ENCODE measurements at places on chromosomes 7 and 10.

DNA sequence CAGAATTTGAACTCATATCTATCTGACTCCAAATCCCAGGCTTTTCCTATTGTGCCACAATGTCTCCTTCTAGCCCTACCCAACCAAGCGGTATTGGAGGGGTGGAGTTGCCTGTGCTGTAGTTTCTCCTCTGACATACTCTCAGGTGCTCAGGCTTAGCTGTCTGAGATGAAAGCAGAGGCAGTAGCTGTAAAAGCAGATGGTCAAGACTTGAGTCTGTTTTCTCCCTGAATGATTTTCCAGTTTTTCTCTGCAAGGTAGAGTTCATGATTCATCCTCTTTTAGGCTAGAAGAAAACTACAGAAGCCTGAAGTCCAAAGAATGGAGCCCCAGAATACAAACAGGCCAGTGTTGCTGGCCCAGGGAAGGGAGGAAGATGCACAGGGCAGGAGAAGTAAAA lies 130.0 kb downstream of the PDE1C start:
- no peak for DNase-seq

GRCh38 chr7:157797361-157797760 lies 460.6 kb downstream of the DNAJB6 start:
- no peak for DNase-seq

GRCh38 chr7:18352339-18353255 lies 143.0 kb upstream of the HDAC9 start:
- no peak for DNase-seq

- no peak for DNase-seq
These were observed 232.2 kb downstream of the TMEM178B start for GRCh38 chr7:141306081-141306480.

GRCh38 chr10:52437205-52437646 lies 123.1 kb downstream of the DKK1 start:
- no peak for DNase-seq

DNA sequence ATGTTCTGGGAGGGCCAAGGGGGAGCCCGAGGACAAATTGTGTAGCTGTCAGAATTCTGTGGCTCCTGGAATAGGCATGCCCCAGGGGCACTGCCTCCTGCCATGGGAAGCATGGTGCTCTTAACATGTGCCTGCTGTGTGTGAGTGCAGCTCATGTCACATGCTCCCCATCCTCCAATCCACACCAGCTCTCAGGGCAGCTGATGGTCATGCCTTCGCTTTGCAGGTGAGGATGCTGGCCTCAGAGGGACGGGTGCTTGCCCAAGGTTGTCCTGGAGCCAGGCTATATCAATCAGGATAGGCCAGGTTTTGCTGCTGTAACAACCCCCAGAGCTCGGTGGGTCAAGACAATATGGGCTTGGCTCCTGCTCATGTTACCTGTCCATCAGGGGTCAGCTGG lies 303.4 kb downstream of the RPS24 start:
- no peak for DNase-seq

DNA sequence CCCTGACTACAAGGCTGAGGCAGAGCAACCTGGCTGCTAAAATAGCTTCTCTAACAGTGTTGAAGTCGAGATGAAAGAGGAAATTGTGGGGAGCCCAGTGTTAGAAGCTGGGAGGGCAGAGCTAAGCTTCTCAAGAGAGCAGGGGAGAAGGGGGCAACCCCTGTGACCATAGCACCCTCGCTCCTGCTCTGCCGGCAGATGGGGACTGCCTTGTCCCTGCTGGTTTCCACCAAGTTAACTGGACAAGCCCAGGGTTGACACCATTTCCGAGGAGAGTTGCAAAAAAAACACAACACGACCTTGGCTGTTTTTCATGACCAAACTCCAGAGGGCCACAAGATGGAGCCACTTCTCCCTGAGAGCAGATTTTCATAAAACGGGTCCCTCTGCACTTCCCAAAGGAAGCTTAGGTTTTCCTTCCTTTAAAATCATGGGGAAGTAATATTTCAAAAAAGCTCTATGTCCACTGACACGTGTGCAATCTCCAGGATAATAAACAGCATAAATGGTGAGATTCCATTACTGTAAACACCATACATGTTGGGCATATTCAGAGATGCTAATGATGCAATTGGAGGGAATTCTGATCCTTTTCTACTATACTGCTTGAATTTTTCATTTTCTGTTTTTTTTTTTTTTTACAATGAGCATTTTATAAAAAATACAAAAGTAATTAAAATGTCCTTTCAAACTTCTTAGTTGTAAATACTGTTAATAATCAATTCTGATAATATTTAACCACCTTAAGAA lies 140.4 kb downstream of the PIP4K2A start:
- DNase-seq = no peak

DNA sequence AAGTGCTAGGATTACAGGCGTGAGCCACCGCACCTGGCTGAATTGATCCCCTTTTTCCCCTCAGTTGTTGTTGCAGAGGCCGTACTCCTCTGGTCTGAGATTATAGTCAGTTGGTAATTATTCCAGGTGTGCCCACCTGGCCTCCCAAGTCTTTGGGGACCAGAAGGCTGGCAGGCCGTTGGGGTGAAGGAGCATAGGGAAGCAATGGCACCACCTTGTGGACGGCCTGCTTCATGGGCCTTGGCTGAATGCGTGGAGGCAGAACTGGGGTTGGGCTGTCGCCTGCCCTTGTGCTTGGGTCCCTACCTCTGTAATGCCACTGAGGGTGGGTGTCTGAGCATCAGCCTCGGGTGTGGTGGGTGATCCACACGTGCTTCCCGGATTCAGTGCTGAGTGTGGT lies 125.7 kb downstream of the RGS10 start:
- peak; percentile 52 for DNase-seq

- DNase-seq = no peak
These were observed 754.6 kb downstream of the REEP3 start for GRCh38 chr10:64275774-64276173.

DNA sequence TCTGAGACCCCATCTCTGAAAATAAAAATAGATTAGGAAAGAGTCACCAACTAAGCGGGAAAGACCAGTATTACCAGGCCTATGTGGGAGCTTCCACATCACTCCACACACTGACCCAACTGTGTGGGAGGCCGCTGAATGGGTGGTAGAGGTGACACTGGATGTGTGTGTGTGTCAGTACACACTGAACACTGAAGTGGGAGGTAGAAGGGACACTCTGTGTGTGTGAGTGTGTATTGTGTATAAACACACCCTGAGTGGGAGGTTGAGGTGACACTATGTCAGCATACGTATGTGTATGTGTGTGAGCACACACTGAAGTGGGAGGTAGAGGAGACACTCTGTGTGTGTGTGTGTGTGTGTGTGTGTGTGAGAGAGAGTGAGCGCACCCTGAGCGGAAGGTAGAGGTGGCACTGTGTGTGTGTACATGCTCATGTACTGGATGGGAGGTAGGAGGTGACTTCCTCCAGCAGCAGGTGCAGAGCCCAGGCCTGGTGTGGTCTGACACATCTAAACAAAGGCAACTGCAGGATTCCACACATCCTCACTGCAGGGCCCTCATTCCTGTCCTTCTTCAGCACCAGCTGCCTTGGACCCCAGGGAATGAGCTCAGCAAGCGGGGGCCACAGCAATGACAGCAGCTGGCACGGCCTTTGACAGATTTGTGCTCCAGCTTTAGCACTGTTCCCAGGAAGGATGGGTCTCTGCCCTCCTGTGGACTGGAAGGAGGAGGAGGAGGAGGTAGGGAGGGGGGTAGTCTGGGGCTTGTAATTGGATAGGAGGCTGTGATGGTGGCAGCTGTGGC lies 26.5 kb upstream of the RBM20 start:
- DNase-seq = no peak

DNA sequence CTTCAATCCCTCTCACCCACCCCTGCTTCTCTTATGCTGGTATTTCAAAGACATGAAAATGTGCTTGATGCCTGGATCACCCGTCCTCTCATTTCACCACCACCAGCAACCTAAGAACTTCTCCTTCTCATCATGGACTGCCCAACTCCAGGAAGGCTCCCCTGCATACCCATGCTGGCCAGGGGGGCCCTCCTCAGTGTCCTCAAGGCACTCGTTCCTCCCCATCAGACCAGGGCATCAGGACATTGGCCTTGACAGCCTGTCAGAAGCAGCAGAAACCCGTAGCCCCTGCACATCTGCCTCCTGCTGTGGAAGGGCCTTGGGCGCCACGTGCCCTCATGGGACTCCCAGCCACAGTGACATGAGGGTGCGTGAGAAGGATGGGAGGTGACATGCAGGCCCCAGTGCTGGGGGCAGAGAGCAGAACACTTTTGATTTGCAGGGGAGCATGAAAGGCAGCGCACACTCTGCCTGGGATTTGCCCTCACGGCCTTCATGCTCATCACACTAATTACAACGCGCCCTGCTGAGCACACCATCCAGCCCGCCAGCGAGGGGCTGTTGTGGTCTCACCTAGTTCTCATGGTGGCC lies 1.9 kb upstream of the HSPA12A start:
- DNase-seq = no peak

DNA sequence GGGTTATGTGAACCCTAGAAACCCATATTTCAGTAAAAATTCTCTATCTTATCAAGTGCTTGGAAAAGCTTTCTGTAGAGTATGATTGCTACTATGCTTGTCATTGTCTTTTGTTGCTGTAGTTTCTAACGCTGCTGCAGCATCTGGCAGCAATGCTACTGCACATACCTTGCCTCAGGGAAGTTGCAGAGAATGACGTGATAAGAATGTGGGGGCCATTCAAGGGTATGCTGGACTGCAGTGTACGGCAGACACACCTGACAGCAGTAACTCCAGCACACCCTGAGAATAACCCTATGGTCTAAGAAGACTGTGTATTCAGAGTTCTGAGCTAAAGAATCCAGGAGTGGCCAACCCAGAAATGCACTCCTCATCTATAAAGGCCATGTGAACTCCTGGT lies 20.5 kb downstream of the TRIM4 start:
- DNase-seq = no peak

GRCh38 chr7:21107101-21107500 lies 320.4 kb upstream of the SP8 start:
- DNase-seq = no peak

DNA sequence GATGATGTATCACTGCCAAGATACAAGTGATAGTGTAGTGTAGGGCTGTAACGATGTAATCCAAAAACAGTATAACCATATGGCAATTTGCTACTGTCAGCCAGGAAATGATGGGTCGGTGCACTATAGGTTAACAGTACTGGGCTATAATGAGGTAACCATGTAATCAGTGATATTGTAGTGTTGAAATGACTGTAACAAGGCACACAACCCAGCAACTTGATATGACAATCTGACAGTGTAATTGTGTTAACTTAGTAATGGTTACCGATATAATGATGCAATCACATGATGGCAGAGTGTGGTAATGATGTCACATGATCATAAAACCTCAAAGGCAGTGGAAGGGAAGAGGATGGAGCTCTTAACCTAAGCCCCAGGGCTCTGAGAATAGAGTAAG lies 73.8 kb upstream of the SLF2 start:
- no peak for DNase-seq

- DNase-seq = no peak
These were observed 33.2 kb upstream of the NAMPT start for GRCh38 chr7:106317971-106318370.
